IMR-90 (cell line): ENCODE measurements at places on chromosomes 1 and 21. TPM values are rescaled to one million over a fixed set of nuclear protein-coding genes. Genes with fewer than 3 reads are reported as not detected.

The CYP4A22 gene
- not detected in 2 replicates for total RNA-seq

The TMEM61 gene
- not detected in 2 replicates for total RNA-seq

DNA sequence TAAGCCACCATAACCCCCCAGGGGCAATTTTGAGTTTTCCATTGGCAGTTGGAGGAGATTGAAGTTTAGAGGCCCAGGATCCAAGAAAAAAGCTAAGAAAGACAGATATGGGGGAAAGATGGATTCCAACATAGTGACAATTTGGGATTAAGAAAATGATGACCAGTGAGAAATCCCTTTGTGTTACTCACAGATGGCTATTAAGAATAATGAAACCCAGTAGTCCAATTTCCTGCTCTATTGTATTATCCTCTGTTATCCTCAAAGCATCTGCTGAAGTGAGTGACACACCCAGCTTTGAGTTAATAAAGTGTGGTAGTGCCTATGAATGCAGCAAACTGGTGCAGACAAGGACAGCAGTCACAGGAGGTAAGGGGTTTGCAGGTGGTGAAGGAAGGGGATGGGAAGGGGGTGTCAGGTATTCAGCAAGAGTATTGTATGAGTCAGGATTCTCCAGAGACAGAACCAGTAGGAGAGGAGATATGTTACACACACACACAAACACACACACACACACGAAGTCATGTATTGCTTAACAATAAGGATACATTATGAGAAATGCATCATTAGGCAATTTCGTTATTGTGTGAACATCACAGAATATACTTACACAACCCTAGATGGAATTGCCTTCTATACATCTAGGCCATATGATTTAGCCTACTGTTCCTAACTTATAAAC, 112.4 kb upstream of the VANGL1 start:
- no peak for DNase-seq

- DNase-seq: no peak
Measured at GRCh38 chr1:112770724-112771123, 55.6 kb upstream of the PPM1J start.

GRCh38 chr1:188652678-188653077, 1823.9 kb downstream of the PLA2G4A start:
- peak; percentile 86 for DNase-seq
